ENCODE measurements at places on chromosomes 2 and 18.

DNA sequence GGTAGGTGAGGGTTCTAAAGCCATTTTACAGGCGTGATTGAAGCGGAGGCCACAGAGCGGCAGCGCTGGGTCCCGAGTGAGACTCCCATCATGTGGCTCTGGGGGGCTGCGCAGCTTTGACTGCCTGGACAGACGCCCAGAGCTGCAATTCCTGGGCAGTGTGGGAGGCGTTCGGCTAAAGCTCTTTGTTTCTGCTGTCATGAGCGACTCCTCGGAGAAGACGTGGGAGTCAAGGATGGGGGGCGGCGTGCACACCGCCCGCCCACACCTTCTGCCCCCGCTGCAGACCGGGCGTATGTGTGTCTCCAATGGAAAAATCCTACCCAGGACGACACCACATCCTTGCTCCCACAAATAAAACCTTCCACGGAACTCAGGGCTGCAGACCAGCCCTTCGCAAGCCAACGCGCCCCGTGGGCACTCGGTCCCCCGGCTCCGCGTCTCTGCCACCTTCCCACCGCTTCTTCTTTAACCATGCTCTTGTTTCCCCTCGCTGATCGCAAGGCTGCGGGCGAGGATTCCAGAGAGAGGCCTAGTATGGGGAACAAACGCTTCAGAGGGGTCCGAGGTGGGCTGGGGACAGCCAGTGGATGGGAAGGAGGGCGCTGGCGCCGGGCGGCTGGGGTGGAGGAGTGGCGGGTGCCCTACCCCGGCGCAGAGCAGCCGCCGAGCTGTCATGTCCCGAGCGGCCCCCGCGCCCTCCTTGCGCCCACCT is 680 bp upstream of the LBH start:
- no peak for DNase-seq

DNA sequence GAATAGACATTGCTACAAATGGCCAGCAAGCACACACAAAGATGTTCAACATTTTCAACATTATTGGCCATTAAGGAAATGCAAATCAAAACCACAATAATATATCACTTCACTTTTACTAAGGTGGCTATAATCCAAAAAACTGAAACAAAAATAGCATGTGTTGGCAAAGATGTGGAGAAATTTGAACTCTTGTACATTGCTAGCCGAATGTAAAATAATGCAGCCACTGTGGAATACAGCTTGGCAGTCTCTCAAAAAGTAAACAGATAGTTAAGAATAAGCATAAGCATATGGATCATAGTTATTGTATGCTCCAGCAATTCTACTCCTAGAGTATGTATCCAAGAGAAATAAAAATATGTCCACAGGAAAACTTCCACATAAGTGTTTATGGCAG is 192.5 kb downstream of the EN1 start:
- DNase-seq: no peak

DNA sequence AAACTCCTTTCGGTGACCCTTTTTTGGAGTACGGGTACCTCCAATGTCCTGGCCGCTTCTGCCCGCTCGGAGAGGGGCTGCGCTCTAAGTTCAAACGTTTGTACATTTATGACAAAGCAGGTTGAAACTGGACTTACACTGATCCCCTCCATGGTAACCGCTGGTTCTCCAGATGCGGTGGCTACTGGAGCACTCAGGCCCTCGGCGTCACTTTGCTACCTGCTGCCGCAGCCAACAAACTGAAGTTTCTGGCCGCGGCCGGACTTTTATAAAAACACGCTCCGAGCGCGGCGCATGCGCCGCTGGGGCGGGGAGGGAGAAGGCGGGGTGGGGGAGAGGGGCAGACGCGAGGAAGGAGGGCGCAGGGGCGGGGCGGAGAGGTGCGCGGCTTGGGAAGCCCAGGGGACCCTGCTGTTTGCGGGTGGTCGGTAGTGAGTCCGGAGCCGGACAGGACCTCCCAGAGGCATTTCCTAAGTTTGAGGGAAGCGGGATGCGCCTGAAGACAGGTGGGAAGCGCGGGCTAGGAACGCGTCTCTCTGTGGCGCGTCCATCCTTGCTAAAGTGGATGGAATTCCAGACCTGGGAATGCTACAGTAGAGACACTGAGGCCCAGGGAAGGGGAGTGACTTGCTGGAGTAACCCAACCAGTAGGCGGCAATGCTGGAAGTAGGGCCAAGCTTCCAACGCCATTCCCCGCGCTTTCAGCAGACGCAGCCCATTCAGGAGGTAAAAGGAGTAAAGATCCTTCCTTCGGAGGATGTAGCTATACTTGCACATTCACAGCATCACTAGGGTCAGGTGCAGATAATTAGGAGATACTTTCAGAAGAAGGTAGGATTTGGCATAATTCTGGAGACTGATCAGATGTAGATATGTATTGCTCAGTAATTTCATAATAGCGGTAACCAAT is at the start of gene CXCR4:
TSS of gene CXCR4 (minus strand) at position 241 of the 910 bp plus-strand sequence. CDS start at position 152, 89 bp downstream.
- DNase-seq: no peak

GRCh38 chr2:233075141-233075965 is 15.2 kb downstream of the INPP5D start:
- no peak for DNase-seq

- no peak for DNase-seq
Observed at GRCh38 chr2:241703032-241703604, 1.3 kb downstream of the ING5 start.

DNA sequence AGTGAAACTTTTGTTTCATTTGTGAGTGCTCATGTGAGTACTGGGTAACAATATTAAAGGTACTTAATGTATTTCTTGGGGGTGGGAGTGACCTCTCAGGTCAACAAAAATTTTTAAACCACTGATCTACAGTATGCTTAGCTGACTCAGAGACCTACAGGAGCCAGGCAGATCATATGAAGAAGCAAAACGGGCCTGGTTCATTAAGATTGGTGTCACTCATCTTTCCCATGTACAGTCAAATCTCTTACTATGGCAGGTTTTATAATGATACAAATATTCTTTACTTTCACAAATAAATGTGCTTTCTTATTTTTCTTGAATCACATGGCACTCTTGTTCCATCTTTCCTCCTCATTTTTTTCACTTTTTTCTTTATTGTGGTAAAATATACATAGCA is 7.7 kb upstream of the TMSB10 start:
- DNase-seq: no peak

DNA sequence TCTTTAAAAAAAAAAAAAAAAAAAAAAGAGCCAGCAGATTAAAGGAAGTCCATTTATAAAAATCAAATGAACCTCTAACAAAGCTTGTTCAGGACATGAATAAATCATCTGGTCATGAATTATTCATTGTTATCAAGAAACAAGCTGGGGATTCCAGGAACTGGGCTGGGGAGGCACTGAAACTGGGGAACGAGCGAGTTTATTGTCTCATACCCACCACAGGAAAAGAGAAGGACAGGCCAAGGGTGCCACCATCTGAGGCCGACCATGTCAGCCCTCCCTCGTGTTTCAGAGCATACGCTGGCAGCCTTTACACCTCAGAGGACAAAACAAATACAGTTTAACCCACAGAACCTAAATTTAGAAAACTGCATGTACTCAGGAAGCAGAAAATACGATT is 164.2 kb downstream of the VWC2L start:
- no peak for DNase-seq

GRCh38 chr18:13915995-13916431 is 677 bp upstream of the MC2R start:
- no peak for DNase-seq

GRCh38 chr2:239895669-239896068 is 129.5 kb downstream of the NDUFA10 start:
- DNase-seq: no peak

- DNase-seq: no peak
Observed at GRCh38 chr2:14634182-14634488, 1.6 kb downstream of the LRATD1 start.

- no peak for DNase-seq
Observed at GRCh38 chr2:237310515-237311114, 103.3 kb downstream of the COL6A3 start.

- no peak for DNase-seq
Observed at GRCh38 chr2:198098918-198099317, 294.5 kb downstream of the PLCL1 start.

- no peak for DNase-seq
Observed at GRCh38 chr2:188811522-188811921, 162.7 kb upstream of the COL3A1 start.

DNA sequence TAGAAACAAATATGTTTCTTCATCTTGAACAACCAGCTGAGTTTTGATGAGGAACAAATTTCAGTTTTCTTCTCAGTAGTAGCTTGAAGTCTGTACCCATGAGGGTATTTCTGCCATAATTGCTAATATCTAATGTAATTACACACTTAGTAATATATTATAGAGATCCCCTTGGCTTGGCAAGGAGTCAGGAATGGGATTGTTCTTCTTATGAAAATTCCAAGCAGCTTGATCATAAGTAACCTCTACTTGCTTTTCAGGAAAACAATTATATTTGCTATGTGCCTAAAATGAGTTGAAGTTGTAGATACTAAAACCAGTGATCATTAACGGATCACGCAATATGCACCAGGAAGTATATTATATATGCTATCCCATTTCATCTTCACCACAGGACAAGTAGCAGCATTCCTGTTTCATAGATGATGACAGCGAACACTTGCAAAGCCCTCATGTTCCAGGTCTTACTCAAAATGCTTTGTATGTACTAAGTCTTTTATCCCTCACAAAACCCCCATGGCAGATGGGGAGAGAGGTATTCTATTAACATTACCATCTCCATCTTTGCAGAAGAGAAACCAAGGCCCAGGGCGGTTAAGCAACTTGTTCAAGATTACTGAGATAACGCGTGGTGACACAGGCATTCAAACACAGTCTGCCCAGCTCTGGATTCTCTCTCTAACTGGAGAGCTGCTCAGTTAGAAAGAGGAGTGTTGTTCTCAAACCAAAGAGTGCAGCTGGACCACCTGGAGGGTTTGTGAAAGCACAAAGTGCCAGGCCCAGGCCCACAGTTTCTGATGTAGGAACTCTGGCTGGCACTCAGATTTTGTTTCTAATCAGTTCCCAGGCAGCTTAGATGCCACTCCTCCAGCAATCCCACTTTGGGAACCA is 21.8 kb upstream of the RGPD4 start:
- DNase-seq: no peak

DNA sequence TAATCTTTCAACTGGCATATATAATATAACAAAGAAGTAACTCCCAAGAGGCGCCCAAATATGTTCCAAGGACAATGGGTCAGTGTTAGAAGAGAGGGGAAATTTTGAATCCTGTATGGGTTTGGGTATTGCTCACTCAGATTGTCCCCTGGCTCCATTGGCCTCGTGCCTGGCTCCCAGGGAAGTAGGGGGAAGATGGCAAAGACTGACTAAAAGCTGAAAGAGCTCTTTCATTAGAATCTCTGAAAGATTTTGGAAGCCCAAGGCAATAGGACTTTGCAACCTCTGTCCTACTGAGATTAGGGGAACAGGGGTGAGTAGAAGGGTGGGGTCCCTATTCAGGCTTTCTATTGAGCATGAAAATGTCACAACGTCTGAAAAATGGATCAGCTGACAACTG is 1272.8 kb upstream of the ZEB2 start:
- no peak for DNase-seq

DNA sequence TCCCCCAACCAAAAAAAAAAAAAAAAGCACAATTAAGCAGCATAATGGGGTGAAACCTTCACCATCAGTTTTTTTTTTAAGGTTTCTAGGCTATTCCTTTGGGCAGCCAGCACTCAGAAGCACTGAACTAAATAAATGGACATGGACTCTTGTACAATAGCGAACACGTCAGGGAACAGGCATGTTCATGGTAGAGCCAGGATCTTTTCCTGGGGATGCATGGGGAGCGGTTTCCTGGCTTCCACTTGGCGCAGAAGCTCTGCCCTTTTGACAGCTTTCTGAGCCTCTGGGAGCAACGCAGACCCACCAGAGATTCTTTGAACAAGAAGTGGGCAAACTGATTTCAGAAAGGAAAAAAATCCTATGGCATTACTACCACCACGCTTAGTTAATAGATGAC is 35.0 kb downstream of the ALPK2 start:
- no peak for DNase-seq

GRCh38 chr2:70553334-70553583 is 367 bp downstream of the TGFA start:
- no peak for DNase-seq

- DNase-seq: no peak
Observed at GRCh38 chr2:82994151-82994550, 1464.9 kb downstream of the SUCLG1 start.

DNA sequence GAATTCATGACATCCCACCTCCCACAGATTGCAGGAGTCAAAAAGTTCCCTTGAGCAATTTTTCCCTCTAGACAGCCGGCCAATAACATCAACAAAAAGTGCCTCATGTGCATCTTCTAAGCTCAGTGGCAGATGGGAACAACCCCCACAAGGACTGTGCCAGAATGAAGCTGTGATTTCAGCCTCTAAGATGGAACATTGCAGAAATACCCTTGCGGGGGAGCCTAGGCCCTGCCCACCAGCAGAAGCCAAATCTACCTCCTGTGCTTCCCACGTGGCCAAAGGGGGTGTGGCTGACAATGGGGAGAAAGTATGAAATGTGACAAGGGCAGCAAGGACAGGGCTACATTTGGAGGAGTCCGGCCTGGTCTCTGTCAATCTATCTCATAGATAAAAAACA is 482.3 kb downstream of the TGIF1 start:
- DNase-seq: no peak

DNA sequence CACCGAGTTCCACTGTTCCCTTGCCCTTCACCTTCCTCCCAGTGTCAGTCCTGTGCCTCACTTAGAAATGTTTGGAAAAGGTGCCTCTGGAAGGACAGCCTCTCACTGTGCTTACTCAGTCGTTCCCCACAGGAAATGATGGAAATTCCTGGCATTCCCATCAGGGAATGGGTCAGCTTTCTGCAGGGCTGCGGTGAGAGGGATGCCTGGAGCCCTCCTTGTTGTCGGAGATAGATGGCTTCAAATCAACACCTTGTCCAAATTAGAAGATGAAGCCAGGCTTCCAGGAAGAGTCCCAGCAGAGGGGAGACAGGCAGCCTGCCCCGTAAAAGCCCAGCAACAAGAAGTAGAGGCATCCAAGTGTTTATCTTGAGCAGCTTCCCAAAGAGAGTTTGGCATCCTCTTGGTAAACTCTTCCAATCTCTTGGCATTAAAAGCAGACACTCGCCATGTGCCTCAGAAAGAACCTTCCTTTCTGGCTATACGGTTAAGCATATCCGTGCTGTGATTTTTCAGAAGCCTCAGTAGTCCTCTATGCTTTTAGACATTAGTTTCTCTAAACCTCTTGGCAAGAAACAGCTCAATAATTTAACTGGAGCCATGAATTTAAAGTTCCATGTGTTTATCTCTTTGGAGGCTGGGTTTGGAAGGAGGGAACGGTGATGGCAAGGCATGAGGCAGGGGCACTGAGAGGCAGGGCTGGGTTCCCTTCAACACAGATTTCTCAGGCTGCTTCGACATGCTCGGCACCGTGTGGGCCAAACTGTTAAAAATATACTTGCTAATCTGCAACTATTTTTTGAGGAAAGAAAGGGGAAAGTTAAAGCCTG is 25.1 kb downstream of the COLEC12 start:
- DNase-seq: no peak

- no peak for DNase-seq
Observed at GRCh38 chr2:124646166-124646815, 621.2 kb downstream of the CNTNAP5 start.

GRCh38 chr2:204529795-204530463 is 15.3 kb upstream of the PARD3B start:
- no peak for DNase-seq

- DNase-seq: no peak
Observed at GRCh38 chr18:41700416-41700815, 254.6 kb upstream of the PIK3C3 start.
